ENCODE measurements at places on chromosomes 6 and 20.

GRCh38 chr6:44475417-44475778, 87.9 kb downstream of the CDC5L start:
- no peak for DNase-seq

DNA sequence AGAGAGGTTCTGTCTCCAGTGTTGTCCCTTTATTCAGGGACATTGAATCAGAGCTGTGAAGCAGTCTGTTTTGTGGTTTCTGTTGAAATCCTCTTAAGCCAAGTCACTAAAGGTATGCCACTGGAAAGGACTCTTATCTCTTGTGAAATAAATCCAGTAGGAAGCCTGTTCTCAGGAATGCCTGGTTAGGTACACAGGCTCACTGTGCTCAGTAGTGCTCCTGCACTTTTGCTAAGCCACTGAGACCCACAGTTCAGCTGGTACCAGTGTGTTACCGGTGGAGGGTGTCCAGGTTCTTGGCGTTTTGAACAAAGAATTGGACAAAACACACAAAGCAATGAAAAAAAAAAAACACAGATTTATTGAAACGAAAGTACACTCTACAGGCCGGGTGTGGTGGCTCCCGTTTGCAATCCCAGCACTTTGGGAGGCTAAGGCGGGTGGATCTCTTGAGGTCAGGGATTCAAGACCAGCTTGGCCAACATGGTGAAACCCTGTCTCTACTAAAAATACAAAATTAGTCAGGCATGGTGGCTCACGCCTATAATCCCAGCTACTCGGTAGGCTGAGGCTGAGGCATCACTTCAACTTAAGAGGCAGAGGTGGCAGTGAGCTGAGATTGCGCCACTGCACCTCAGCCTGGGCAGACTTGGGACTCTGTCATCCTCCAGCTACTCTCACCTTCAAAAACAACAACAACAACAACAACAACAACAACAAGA, 186.1 kb downstream of the JARID2 start:
- no peak for DNase-seq

DNA sequence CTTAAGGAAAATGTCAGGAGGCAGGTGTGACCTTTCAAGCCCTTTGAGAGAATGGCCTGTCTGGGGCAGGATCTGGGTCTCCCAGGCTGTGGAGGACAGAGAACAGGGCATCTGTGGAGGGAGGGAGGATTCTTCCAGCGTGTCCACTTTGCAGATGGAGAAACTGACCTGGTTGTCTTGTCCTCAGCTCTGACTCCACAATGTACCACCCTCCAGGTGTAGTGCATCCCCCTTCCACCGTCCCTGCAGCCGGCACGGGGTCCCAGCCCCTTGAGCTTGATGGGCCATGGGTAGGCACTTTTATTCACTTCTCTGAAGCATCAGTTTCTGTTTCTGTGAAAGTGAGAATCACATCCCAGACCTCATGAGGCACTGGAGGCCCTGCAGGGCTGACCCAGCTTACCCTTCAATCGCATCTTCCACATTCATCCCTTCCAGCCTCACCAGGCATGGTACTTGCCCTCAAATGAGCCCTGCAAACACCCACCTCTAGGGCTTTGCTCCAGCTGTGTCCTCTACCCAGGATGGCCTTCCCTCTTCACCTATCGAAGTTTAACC, 4.6 kb upstream of the TGM2 start:
- DNase-seq: no peak

GRCh38 chr6:10297832-10298231, 117.0 kb downstream of the TFAP2A start:
- DNase-seq: no peak

- DNase-seq: no peak
Measured at GRCh38 chr20:41275301-41275731, 42.2 kb downstream of the ZHX3 start.

DNA sequence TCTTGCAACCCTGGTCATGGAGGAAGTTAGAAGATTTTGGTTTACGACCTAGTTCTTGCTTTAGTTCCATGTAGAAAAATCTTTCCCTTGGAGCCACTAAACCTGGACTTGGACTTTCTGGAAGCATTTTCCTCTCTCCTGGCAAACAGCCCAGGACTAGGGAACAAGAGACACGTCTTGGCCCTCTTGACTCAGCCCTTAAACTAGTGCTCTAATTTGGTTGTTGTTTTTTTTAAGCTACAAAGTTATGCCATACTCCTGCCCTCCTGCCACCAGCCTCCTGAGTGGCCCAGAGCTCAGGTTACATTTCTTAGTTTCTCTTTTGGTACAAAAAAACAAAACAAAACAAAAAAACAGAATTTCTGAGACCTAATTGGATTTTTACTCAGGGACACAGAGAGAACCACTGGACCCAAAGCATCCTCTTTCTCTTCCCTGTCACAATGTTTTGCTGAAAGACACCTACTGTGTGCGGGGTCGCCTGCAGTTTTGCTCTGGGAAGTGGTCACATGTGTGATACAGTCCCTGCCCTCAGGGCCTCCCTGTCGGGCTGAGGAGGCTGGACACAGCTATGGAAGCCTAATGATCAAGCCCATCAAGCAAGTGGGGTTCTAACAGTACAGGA, 32.3 kb upstream of the SCUBE3 start:
- no peak for DNase-seq

DNA sequence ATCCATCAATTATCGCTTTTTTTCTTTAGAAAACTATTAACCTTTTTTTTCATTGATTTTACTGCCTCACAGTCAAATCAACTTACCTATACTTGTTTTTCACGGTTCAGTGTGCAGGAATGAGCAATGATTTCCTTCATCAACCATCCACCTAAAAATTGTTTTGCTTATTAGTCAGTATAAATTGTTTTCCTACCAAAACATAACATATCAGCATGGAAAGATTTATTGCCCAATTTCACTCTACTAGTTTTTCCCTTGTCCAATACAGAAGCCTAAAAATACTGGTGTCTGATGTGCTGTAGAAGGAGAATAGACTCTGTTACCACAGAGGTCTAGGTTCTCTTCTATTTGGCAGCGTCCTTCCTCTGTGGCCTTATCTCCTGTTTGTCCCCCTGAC, 558.2 kb upstream of the CITED2 start:
- DNase-seq: no peak

GRCh38 chr6:135403584-135403983, 94.0 kb downstream of the AHI1 start:
- DNase-seq: no peak

DNA sequence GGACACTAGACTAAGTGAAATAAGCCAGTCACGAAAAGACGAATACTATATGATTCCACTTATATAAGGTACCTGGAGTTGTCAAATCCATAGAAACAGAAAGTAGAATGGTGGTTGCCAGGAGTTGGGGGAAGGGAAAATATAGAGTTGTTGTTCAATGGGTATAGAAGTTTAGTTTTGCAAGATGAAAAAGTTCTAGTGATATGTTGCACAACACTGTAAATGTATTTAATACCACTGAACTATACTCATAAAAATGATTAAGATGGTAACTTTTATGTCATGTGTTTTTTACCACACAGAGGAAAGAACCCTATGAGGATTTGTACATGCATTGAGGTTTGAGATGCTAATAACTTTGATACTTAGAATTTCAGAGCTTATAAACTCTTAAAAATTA, 46.0 kb upstream of the TRAM2 start:
- no peak for DNase-seq

DNA sequence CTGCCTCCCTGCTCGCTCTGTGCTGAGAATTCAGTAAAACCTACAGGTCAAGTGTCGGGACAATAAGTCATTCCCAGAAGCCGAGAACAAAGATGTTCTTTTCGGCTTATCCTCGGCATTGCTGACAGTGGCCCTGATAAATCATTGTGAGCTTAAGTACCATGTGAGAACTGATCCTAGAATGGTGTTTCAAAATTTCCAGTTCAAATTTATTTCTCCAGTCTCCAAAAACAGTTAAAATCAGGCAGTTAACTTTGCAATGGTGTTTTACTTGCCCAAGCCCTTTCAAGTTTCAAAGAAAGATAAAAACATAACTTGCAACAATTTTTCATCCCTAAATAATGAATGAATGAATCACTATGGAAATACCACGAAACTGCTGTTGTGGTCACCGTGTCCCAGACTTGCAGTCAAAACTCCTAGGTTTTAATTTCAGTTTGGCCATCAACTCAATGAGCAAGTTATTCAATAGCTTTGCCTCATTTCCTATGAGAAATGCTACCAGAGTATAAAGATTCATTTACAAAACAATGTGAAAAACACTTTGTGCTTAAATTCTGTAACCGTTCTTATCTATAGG, 4.3 kb downstream of the ATP5F1E start:
- DNase-seq: no peak

DNA sequence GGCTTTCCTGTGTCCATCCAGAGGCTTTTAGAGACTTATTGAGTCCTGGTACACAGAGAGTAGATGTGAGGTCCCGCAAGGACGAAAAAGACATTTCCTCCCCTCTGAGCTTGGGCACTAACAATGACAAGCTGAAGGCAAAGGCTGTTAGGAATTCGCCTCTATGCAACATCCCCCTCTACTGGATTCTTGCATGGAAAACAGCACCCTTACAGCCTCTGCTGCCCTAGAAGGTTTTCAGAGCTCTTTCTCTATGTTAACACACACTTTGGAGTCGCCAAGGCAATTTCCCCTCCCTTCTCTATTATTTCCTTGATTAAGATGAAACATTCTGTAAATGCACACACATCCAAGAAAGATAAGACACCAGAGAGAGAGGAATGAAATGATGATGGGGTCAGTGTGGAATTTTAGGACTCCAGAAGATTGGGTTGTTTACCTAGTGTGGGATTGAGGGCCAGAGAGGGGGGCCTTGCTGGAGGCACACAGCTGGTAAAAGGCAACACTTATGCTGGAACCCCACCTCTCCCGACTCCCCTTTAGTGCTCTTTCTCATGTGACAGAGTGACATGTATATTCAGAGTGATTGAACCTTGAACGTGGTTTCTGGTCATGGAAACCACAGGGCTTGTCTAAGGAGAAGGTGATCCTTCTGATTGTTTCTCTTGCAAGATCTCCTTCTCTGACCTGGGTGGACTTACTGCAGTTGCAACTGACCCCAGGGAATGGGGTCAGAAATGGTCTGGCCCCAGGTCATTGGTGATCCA, 300.7 kb downstream of the CLIC5 start:
- DNase-seq: no peak

- DNase-seq: no peak
Measured at GRCh38 chr6:12572896-12573827, 143.4 kb upstream of the PHACTR1 start.

DNA sequence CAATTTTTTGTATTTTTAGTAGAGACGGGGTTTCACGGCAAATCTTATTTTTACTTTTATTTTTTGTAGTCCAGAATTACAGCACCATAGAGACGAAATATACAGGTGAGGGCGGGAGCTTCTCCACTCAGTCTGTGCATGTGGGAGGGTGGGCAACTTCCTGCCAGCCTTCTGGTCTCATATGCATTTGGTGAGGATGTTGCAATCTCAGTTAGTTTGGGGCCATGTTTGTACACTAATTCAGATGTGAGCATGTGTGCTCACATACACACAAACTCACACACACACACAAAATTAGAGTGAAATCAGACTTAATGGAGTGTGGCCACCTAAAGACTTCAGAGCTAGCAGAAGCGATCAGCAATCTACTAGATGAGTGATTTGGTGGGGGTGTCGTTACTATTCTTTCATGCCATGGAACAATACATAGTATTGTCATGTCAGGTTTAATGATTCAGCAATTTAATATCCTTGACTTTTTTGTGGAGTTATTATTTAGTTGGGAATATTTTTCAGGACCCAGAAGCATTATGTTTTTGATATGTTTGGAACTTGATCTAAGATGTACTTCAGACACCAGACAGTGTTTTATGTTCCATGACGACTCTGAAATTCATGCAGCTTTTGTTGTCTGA, 78.0 kb upstream of the BMP2 start:
- DNase-seq: no peak

DNA sequence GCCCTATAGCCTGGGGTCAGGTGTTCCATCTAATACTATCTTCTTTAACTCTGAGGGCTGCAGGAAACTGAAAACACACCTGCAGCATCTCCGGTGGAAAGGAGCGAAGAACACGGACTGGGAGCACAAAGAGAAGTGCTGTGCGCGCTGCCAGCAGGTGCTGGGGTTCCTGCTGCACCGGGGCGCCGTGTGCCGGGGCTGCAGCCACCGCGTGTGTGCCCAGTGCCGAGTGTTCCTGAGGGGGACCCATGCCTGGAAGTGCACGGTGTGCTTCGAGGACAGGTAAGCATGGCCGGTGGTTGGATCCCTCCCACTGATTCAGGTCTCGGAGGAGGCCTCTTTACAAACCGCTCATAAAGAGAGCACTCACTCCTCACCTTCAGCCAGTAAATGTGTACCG, 15.5 kb downstream of the SYTL3 start:
- no peak for DNase-seq

DNA sequence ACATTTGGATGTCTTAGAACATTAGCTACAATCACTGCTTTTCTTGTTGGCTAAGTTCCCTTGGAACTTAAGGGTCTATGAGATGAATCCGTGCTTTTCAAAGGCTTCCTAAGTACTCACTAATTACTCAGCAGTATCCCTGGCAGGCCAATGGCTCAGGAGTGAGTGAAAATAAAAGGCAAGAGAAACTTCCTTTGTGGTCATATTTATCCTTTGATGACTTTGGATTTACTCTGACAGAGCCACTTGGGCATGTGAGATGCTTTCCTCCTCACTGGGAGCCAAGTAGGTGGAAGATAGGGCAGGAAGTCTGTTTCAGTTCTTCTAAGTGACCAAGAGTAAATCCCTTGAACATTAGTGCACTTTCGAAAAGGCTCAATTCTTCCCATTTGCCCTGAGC, 224.3 kb upstream of the FOXA2 start:
- DNase-seq: no peak

GRCh38 chr6:108576709-108577108, 16.0 kb downstream of the FOXO3 start:
- no peak for DNase-seq

- DNase-seq: no peak
Measured at GRCh38 chr6:132380358-132381029, 20.8 kb downstream of the MOXD1 start.

GRCh38 chr6:134532694-134533624, 215.0 kb upstream of the SGK1 start:
- DNase-seq: no peak

- no peak for DNase-seq
Measured at GRCh38 chr6:45835721-45836437, 179.8 kb downstream of the CLIC5 start.

- no peak for DNase-seq
Measured at GRCh38 chr20:44218446-44218845, 7.9 kb upstream of the OSER1 start.

DNA sequence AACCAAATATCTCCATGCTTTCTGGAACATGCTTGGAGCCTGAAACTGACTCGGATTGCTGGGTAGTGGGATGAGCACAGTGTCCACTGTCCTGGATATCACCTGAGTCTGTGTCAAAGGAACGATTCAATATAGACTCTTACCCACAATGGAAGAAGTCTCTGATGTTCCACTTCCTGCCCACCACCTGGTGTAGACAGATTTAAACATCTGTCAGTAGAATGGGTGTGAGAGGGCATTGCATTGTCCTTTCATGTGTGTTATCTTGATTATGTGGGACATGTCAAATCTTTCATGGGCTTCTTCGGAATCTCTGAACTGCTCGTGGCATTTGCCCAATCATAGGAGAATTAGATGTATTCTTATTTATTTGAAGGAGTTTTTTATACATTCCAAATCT, 20.8 kb downstream of the ULBP3 start:
- DNase-seq: no peak

GRCh38 chr20:50932691-50933280, 1.5 kb upstream of the ADNP start:
- DNase-seq: no peak
